ENCODE measurements at places on chromosomes 4 and X.

DNA sequence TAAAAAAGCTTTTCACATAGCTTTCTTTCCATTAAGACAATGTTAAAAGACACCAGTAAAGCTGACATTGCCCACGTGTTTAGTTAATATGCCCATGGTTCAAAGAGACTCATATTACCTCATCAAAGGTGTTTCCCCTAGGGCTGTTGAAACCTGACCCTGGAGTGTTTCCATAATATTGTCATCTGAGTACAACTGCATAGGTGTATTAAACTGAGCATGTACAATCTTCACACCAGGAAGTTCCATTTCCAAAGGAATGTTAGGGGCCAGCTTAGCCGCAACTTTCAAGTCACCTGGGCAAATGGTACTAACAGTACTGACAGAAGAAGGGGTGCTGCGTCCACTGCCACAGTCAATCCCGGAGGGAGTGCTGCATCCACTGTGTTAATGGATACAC, 27.1 kb downstream of the PDLIM3 start:
- DNase-seq = no peak

- no peak for DNase-seq
Measured at GRCh38 chrX:122091571-122091970, 1044.2 kb downstream of the GLUD2 start.

DNA sequence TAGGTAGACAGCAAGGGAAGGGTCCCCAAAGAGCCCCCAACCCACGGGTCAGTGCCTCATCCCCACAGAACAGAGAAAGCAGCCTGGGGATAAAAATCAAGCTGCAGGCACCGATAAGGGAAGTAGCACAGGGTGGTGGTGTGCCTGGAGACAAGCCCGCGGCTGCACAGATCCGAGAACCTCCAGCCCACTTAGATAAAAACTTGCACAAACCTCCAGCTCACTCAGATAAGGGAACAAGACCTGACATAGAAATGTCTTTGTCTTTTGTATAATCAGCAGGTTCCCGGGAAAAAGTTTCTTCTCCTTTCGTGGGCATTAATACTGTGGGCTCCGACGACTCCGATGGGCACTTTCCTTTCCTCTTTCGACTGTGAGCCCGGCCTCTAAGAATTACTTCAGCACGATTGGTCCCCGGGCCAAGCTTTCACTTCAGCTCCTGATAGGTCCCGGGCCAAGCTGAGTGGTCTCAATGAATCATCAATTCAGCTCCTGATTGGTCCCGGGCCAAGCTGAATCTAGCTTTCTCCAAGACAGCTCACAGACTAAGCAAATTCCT, 32.4 kb downstream of the PRDX4 start:
- peak; percentile 82 for DNase-seq

- DNase-seq = no peak
Measured at GRCh38 chrX:77527233-77528001, 80.2 kb downstream of the FGF16 start.

DNA sequence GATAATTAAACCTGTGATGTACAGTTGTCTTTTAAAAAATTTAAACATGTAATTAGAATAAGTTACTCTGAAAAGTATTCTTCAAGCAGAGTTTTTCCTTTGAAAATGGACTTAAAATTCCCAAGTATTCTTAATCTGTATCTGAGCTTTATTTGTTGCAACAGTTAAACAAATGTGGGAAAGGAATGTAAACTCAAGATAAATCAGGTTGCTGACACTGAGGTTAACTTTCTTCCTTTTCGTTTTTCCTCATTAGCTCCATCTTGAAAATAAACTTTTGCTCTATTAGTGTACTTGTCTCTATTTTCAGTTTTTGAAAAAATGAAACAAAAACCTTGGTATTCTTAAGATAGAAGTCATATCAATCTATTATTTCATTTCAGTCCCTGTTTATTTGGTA, 144.5 kb upstream of the BMPR1B start:
- DNase-seq = no peak

DNA sequence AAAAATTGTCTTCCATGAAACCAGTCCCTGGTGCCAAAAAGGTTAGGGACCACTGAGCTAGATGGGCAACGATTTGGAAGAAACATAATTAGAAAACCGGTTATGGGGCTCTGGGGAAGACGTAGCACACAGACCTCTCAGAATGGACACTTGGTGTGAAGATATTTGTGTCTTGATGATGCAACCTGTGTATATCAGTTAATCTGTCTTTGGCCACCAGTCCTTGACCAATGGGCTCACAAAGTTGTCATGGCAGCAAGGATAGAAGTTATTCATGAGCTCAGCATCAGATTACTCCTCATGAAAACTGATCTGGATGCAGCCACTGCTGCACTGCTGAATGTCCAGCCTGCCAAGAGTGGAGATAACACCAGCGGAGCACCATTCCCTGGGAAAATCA, 13.6 kb downstream of the MTNR1A start:
- no peak for DNase-seq

- DNase-seq = no peak
Measured at GRCh38 chr4:36208893-36209473, 35.3 kb downstream of the ARAP2 start.

DNA sequence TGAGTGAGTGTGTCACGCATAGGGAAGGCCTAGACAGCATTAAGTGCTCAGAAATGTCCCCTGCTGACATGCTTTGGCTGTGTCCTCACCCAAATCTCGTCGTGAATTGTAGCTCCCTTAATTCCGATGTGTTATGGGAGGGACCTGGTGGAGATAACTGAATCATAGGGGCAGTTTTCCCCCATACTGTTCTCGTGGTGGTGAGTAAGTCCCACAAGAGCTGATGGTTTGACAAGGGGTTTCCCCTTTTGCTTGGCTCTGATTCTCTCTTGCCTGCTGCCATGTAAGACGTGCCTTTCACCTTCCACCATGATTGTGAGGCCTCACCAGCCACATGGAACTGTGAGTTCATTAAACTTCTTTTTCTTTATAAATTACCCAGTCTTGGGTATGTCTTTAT, 78.0 kb downstream of the NSUN7 start:
- DNase-seq = peak; percentile 52

- no peak for DNase-seq
Measured at GRCh38 chr4:161496-162284, 37.4 kb downstream of the ZNF718 start.

GRCh38 chr4:121564840-121565375, 131.9 kb downstream of the ANXA5 start:
- no peak for DNase-seq

DNA sequence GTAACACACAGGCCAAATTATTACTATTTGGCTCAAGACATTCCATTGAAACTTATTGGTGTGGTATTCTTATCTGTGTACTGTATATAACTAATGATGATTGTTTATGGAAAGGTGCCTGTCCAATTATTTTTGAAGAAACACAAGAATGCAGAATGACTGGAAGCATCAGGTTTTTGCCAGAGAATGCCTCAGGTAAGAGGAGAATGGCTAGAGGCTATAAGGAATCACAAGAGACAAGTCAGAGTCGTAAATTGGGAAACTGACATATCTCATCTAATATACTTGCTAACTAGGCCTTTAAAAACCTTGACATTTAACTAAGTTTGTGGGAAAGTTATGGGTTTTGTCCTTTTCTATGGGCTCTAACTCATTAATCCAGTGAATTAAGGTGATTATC, 69.3 kb upstream of the TTC29 start:
- no peak for DNase-seq

DNA sequence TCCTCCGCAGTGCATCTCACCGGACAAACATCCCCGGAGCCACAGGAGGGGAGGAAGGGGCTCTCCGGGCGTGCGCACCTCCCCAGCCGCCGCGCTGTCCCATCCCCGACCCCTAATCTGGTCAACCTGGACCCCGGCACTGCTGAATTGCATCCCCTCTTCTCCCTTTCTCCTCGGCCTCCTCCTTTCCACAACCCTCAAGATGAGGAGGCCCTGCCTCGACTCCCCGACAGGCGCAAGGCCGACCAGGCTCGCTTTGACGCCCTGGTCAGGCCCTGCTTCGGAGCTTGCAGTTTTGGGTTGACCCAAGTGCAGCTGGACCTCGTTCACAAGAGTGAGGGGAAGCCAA, 2.3 kb downstream of the PDGFRA start:
- no peak for DNase-seq

GRCh38 chr4:111789901-111790640, 355.2 kb upstream of the FAM241A start:
- no peak for DNase-seq

DNA sequence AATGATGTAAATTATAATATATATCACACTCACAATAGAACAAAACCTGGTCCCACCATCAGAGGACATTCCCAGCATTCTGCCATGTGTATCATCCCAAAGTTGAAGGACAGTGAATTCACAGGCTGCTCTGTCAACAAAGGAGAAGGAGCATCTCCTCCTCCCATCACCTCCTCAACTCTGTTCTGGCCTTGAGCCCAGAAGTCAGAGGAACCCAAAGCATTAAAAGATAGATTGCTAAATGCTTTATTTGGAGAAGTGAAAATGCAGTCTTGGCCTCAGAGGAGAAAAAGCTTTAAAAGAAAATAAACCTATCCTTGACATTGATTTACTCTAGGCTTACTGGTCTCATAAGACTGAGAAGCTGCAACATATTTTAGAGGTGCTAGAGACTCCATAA, 268.8 kb upstream of the RASGEF1B start:
- DNase-seq = peak; percentile 68

- DNase-seq = no peak
Measured at GRCh38 chr4:35562861-35563260, 681.5 kb downstream of the ARAP2 start.

Data from suppressor macrophage treated with lipopolysaccharide for 4 hours (primary cell).